ENCODE measurements at places on chromosomes 6 and 20.

GRCh38 chr6:52139985-52140680, 46.0 kb upstream of the IL17A start:
- DNase-seq, result no peak

DNA sequence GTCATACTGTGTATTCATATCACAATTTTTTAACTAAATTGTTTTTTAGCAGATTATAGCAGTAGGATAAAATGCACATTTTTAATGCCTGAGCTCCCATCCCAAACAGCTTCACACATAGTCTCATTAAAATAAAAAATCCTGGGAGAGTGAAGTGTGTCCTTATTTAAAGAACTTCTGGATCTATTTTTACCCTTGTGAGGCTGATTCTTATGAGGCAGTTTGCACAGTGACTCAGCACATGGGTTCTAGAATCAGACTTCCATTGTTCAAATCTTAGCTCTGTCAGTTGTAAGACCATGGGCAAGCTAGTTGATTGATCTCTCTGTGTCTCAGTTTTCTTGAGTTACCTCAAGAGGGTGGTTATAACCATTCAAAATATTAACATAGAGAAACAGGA, 72.3 kb downstream of the MACROD2 start:
- DNase-seq, result no peak

DNA sequence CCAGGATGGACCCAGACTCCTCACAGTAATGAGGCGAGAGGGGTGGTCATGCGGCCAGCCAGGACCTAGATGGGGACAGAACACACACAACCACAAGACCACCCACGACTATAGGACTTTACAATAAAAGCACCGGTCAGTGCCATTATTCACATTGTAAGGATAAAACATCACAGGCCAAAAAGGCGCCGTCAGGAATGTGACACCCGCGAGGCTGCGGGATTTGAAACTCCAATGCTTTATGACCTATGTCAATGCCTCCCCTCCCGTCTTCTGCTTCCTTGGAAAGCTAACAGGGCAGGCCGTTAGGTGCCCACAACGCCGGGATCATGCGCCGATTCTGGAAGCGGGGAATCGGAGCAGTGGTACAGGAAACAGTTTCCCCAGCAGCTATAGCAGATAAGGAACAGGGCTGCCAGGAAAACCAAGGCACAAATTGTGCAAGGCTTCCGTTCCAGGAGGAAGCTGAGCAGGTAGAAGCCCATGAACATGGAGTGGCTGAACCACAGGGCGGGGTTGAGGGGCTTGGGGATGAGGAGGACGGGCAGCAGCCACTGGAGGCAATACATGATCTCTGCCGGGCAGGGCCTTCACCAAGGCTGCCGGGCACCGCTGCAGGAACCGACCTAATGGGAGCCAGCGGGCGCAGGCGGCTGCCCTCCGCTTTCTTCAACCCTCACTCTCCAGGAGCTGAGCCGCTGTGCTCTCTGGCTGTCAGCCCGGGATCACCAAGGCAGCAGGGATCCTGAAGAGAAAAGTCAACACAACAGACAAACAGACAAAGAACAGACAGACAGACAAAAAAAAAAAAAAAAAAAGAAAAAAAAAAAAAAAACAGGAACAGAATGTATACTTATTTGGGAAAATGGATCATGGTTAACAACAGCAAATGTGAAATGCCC, 2.2 kb upstream of the NNAT start:
- no peak for DNase-seq

GRCh38 chr20:54306985-54307710, 99.3 kb downstream of the PFDN4 start:
- DNase-seq, result no peak

DNA sequence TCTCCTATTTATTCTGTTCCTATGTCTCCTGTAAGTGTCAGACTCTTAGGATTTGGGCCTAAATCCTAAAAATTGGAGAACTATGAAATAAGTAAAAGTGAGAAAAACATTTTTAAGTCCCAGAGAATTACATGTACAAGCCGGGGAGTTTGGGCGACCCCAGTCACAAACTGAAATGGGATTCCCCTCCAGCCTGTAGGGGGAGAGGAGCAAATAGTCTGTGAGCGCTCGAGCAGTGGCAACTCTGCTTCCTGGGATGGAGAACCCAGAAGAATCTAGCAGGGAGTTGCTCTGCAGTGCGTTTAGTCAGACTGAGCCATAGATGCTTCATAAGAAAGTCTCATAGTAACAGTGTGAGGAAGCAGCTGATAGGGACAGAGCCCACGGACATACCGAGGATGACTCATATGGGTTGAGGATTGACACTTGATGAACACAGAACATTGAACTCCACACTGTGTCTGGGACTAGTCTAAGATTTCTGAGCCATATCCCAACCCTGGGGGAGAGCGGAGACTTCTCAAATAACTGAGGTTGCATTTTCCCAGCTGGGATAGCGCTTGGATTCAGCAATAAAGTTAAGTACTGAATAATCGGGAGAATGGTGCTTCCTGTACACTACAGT, 437.2 kb downstream of the BCKDHB start:
- no peak for DNase-seq

- DNase-seq, result no peak
Measured at GRCh38 chr6:169406034-169406433, 152.4 kb upstream of the THBS2 start.

- no peak for DNase-seq
Measured at GRCh38 chr6:35757456-35758123, 18.8 kb upstream of the CLPSL2 start.

GRCh38 chr6:28607990-28608389, 82.3 kb downstream of the GPX5 start:
- DNase-seq, result no peak

DNA sequence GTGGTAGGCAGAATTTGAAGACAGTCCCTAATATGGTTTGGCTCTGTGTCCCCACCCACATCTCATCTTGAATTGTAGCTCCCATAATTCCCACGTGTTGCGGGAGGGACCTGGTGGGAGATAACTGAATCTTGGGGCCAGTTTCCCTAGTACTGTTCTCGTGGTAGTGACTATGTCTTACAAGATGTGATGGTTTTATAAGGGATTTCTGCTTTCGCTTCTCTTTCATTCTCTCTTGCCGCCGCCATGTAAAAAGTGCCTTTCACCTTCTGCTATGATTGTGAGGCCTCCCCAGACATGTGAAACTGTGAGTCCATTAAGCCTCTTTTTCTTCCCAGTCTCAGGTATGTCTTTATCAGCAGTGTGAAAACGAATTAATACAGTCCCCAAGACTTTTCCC, 103.4 kb downstream of the PDE10A start:
- no peak for DNase-seq

GRCh38 chr6:167200806-167201205, 43.0 kb upstream of the GPR31 start:
- no peak for DNase-seq

- no peak for DNase-seq
Measured at GRCh38 chr6:170032706-170033309, 258.1 kb downstream of the DLL1 start.

- no peak for DNase-seq
Measured at GRCh38 chr6:54094293-54094692, 16.9 kb upstream of the MLIP start.

DNA sequence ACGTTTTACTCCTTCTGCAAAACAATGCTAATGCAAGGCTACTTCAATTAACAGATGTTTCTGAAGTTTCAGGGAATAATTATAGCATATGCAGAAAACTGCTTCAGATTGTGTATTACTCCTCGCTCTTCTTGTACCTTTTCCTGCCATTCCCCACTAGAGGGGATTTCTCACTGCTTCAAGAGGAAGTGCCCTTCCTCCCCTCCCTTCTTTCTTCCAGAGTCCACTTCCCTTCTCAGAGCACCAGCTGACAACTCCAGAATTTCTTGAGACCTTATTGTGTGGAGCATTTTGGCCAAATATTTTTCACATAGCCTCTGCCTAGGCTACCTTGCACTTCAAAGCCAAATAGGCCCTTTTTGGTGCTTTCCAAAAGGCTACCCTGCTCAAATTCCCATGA, 12.7 kb upstream of the MCUR1 start:
- no peak for DNase-seq

DNA sequence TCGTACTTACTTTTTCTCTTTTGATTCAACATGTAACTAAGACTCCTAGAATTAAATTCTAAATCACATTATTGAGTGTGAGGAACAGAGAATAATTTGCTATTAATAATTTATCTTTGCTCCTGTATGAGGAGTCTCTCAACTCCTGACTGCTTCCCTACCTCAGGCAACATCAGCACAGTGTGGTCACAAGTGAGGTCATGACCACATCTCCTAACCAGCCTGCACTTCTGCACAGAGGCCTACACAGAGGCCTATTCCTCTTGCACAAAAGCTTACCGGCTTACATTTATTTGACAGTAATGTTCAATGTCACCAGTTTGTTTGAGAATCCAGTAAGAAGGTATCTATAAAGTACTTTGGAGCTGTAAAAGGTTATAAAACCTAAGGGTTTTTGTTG, 637.4 kb upstream of the MARCKS start:
- DNase-seq, result no peak

- no peak for DNase-seq
Measured at GRCh38 chr6:154165478-154165877, 126.4 kb downstream of the OPRM1 start.

- DNase-seq, result no peak
Measured at GRCh38 chr20:23058240-23058639, 8.8 kb upstream of the THBD start.

GRCh38 chr6:5723841-5724691, 282.7 kb downstream of the NRN1 start:
- DNase-seq, result no peak

DNA sequence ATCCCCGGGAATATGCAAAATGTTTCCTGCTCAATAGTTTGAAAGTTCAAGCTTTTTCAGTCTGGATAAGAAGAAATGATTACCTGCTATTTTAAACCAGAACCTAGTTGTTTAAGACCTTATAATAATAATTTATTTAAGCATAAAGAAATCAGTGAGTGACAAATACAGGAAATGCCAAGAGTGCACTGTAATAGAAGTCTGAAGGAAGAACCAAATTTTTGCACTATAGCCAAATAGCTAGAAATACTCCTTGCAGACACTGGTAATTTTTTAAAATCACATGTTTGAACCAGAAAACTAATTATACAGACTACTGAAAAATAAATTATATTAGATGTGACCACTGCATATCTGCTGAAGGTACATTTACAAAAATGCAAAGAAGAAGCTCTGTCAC, 93.2 kb downstream of the MMS22L start:
- no peak for DNase-seq

DNA sequence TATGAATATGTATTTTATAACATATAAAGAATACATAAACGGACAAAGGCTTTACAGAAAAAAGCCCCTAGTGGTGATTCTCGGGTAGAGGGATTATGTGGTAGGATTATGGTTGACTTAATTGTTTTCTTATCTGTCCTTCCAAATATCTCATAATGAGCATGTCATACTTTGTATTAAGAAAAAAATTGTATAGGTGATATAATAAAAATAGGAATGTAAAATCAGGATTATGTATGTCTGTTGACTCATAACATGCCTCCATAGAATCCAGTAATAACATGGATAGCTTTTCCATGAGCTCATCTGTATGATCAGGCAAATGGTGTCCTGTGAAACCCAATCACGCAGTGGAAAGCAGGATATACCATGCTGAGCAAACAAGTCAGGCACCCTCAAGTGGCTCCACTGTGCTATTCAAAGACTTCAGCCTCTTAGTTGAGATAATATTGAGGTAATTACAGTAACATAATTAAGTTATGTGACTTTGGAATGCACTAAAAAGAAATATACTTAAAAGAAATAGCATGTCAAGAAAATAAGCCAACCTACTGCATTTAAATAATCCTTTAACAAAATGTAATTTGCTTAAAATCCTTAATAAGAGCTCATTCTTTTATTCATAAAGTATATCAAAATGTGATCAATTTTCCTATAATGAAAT, 39.6 kb upstream of the PRELID3B start:
- no peak for DNase-seq

DNA sequence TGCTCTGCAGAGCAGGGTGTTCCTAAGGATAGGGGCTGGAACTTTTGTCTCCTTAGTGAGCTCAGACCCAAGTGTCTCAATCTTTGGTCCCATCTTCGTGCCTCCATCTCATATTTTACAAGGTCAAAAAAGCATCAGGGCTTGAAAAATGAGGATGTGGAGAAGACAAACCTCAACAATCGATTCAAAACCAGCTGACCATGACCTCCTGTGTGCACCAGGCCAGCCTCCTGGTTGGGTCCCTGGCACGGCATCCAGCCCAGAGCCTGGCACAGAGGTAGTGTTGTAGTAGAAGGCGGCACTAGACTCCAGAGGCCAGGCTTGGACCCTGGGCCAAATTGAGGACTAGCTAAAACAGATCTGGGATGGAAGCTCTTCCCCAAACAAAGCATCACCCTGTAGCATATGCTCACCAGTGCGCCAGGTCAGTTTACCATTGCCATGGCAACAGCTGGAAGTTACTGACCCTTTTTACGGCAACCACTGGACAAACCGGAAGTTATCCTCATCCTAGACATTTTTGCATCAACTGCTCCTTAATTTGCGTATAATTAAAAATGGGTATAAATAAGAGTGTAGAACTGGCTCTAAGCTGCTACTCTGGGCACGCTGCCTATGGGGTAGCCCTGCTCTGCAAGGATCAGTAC, 69.3 kb upstream of the BLCAP start:
- no peak for DNase-seq

DNA sequence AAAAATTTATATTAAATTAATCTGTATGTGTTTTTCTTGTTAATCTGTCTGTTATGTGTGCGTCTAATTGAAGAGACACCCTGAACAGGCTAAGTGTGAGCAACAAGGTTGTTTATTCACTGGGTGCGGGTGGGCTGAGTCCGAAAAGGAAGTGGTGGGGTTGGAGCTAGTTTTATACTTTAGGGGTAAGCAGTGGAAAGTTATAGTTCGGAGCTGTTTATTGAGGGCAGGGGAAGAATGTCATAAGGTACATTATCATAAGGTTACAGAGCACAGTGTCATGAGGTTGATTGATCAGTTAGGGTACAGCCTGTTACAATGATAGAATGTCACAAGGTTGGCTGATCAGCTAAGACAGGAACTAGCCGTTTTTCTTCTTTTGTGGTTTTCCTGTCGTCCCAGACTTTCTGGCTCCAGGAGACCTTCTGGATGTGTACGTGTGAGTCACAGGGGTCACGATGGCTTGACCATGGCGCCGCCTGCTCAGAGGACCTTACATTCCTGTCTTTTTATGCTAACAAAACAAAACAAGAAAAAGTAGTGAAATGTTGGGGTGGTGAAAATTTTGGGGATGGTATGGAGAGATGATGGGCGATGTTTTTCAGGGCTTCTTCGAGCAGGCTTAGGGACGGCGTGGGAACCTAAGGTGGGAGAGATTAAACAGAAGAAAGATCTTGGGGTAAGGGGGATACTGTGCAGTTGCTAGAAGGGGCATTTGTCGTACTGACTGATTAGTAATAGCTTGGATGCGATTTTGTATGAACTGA, 754.0 kb upstream of the ADGRB3 start:
- no peak for DNase-seq

- DNase-seq, result no peak
Measured at GRCh38 chr20:4052554-4052953, 37.2 kb upstream of the RNF24 start.

DNA sequence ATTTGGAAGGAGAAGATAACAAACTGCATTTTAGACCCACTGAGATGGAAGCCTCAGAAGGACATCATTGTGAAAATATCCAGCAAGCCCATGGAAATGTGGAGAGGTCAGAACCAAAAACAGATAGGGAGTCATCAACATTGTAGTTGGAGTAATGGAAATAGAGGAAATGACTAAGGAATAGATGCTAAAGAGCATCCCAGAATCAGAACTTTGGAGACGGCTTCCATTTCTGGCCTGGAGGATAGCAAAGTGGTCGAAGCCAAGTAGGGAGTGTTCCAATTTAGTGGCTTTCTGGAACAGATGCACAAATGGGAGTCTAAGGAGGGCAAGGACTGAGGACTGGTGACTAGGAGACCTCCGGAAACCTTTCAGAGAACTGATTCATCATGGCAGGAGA, 3.6 kb downstream of the BEND6 start:
- DNase-seq, result no peak

- DNase-seq, result no peak
Measured at GRCh38 chr6:125656287-125656870, 93.1 kb upstream of the HEY2 start.
